NCI-H526 treated with DMSO at 0.1 percent for 48 hours (cell line): ENCODE measurements at places on chromosomes 5 and 9.

DNA sequence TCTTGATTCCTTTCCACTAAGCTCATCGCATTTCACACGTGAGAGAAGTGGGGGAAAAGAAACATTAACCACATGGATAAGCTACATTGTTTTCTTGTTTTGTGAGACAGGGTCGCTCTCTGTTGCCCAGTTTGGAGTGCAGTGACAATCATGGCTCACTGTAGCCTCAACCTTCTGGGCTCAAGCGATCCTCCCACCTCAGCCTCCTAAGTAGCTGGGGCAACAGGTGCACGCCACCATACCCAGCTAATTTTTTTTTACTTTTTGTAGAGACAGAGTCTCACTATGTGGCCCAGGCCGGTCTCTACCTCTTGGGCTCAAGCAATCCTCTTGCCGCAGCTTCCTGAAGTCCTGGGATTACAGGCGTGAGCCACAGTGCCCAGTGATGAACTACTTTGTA lies 2.8 kb downstream of the OTULIN start:
- no peak for DNase-seq

DNA sequence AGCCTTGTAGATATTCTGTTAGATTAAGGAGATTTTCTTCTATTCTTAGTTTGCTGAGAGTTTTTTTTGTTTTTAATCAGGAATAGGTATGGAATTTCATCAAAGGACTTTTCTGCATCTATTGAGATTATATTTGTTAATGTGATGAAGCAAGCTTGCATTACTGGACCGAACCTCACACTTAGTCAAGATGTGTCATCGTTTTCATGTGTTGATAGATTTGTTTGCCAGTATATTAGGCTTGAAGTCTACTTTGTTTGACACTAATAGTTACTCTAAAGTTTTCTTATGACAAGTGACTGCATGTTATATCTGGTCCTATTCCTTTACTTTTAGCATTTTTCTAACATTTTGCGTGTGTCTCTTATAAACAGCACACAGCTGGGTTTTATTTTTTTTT lies 12.4 kb upstream of the HACD4 start:
- DNase-seq, result no peak

DNA sequence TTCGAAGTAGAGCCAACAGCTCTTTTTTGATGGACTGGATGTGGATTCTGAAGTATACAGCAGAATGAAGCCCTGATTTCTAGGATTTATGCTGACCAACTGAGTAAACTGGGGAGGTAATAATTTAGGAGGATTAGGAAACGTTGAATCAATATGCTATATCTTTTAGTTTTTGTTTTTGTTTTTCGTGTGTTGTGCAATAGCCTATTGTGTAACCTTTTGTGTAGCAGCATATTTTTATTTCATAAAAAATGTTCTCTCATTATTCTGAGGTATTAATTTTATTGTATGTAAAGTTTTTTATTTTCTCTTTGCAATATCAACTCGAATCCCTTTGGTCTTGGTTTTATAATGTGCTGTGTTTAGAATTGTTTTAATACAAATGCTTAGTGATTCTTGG lies 902.3 kb downstream of the EFNA5 start:
- DNase-seq, result no peak

DNA sequence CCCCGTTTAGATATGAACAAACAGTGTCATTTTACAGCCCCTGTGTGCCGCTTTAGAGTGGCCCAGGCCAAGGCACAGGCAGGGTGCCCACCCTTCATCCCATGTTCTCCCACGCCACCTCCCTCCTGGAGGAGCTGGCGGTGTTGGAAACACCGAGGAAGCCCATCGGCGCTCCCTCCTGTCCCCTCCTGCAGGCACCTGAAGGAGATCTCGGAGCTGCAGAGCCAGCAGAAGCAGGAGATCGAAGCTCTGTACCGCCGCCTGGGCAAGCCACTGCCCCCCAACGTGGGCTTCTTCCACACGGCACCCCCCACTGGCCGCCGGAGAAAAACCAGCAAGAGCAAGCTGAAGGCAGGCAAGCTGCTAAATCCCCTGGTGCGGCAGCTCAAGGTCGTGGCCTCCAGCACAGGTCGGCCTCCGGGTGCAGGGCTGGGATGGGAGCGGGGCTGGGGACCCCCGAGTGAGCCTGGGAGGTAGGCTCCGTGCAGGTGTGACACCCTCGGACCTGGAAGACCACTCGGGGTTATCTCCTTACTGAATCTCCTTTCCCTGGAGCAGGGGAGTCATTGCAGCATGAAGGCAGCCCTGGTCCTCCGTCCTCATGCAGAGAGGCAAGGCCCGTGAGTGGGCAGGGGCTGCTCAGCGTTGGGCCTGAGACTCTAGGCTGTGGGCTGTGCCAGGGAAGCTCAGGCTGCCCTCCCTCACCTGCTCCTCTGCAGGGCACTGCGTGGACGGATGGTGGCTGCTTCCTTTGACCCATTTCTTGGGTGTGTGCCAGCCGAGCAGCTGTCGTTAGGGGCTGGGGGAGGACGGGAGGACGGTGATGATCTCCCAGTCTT lies 113.9 kb downstream of the WNK2 start:
- DNase-seq, result no peak
